ENCODE measurements at places on chromosomes 4 and X.

DNA sequence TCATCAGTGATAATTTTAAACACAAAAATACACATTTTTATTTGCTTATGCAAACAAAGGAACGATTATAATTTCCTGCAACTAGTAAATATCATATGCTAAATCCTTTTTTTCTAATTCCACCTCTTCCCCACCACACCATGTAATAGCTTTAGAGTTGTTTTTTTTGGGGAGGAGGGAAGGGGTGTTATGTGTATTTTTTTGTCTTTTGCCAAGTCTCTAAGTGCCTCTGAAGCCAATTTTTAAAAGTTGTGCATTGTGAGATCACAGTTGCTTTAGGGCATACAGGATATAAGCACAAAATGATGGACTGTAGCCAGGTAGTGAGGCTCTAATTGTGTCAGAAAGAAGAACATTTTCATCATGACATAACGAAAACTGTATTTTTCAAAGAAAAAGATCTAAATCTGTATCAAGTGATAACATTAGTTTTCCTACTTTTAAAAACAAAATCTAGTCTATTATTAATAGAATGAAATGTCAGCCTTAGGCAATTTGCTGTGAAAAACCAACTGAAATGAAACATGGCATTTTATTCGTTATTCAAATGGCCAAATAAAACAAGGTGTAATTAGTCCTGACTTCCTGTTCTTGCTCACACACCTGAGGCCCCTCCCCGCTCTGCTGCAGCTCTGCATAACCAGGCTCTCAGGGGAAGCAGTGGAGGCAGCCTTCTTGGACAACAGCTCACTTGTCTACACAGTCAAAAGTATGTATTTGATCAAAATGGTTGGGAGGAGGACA is 157.4 kb downstream of the PALLD start:
- DNase-seq = no peak

DNA sequence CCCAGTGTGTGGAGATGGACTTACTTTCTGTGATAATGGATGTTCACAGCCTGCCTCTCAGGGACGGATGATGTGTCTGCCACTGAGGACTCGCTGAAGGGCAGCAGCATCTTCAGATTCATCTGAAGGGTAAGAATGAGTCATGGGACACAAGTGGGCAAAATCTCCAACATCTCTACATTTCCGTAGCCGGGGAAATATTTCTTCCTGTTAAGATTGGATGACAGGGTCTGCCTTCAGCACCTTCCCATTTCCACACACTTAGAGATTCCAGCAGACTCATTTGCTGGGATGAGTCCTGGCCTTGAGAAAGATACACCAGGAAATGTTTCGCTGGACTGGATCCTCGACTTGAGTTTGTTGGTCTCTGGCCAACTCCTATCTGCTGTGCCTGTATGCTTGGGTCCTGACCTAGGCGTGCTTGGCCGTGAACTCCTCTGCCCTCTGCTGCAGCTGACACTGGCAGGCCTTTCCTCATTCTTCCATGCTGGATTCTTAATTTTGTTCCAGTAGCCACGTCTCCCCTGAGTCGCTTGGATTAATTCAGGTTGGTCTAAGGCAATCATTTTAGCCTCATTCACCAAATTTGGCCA is 46.5 kb upstream of the SOD3 start:
- no peak for DNase-seq

GRCh38 chrX:110409925-110410324 is 51.3 kb downstream of the RTL9 start:
- DNase-seq = no peak

- no peak for DNase-seq
Measured at GRCh38 chrX:119181491-119181890, 53.9 kb upstream of the KIAA1210 start.

- DNase-seq = no peak
Measured at GRCh38 chr4:109645874-109646710, 57.2 kb downstream of the CASP6 start.

GRCh38 chr4:167111092-167111491 is 123.2 kb downstream of the SPOCK3 start:
- DNase-seq = no peak

DNA sequence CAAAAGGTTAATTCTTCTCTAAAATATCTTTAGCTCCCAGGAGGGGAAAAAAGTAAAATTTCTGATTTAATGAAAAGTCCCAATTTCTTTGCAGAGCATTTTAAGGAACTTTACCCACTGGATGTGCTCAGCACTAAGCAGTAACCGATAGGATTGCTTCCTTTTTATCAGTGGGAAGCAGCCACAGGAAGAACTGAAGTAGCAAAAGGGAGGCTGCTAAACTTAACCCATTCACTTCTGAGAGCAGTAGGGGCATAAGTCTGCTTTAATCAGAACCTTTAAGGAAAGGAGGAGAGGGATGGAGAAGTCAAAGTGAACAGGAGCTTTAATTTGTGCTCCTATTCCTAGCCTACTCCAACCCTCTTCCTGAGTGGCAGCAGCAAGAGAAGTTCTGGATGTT is at the start of gene F8:
TSS of gene F8 (minus strand) at position 139 of the 400 bp plus-strand sequence. CDS start 171 bp downstream, outside the sequence.
- no peak for DNase-seq

- no peak for DNase-seq
Measured at GRCh38 chrX:14064626-14065432, 35.1 kb upstream of the GEMIN8 start.

DNA sequence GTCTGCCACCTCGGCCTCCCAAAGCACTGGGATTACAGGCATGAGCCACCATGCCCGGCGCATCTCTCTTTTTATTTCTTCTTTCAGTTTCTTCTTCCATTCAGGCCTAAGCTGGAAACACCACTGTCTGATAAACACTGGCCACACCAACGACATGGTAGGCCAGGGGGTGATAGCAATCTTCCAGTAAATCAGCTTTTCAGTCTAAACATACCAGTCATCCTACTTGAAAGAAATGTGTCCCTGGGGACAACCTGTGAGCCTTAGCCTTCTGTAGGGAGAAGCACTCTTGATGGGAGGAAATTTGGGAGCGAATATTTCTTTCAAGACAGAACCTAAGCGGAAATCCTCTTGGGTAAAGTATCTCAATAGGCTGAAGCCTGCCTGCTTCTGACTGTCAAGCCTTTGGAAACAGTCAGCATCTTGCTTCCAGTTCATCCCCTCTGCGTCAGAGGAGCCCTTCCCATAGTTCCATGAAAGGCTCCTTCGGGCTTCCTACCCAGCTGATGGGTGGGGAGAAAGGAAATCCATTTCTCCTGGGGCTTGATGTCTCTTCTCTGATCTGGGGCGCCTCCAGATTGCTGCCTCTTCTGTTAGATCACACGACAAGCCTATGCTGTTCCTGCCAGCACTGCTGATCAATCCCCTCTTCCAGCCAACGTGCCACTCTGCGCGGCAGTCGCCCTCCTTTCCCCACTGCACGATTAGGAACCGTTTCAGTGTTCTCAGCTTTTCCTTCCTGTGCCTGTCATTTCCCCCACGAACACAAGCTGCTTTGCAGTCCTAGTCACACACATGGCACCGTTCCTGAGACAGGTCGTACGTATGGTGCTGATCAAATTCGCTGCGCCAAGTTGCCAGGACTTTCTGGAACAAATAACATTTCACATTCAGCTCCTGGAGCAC is 49.5 kb upstream of the CBR4 start:
- DNase-seq = no peak

DNA sequence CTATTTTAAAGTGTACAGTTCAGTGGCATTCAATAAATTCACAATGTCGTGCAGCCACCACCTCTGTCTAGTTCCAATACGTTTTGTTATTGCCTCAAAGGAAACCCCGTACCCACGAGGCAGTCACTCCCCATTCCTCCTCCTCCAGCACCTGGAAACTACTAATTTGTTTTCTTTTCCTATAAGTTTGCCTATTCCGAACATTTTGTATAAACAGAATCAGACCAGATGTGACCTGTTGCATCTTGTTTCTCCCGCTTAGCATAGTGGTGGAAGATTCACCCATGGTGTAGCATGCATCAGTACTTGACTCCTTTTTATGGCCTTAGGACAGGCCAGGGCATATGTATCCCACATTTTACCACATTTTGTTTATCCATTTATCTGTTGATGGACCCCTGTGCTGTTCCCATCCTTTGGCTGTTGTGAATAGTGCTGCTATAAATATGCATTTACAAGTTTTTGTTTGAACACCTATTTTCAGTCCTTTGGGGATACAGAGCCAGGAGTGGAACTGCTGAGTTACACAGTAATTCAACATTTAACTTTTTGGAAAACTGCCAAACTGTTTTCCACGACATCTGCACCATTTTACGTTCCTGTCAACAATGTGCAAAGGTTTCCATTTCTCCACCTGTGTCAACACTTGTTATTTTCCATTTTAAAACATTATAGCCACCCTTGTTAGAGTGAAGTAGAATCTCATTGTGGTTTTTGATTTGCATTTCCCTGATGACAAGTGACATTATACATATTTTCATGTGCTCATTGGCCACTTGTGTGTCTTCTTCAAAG is 57.8 kb upstream of the STX18 start:
- DNase-seq = no peak

DNA sequence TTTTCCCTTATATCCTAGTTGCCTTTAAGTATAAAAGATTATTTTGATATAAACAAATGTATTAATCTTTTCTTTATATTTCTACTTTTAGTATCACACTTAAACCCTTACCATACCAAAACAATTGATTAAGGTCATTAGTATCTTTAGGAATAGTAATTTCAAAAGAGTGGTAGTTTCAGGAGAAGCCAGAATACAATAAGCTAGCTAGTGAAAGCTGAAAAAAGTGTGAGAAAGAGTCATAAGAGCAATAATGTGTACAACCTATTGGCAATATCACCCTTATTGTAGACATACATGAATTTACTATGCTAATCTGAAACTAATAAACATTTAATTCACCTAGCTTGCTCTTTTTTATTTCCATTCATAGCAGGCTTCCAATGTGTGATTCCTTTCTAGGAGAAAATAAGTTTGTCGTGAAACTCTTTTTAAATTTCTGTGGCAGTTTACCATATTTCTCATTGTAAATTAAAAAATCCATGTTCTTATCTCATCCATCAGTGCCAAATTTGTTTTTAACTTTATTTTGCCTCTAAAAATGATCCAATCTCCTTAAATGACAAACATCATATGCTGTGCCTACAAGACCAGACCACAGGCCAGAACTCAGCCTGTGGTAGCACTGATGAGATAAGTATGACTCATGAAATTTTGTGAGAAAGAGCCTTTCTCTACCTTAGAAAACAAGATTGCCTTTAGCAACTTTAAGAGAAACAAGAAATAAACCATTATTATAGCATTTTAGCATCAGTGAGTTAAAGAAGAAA is 8.1 kb downstream of the NEK1 start:
- DNase-seq = no peak

DNA sequence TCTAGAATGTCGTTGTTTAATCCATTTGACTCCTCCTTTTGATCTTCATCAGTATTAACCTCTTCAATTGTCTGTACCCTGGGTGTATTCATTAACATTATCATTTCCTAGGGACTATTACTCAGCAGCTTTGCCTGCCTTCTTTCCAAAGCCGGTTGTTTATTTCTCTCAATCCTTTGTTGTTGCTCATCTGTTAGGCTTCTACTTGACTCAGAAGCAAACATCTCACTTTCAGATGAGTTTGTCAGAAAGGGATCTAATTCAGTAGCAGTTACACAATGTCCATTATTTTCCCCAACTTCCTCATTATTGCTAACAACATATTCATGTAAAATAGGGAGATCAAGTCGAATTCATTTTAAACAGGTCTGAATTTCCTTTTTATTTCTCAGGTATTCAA is 22.1 kb upstream of the HSD17B10 start:
- no peak for DNase-seq

DNA sequence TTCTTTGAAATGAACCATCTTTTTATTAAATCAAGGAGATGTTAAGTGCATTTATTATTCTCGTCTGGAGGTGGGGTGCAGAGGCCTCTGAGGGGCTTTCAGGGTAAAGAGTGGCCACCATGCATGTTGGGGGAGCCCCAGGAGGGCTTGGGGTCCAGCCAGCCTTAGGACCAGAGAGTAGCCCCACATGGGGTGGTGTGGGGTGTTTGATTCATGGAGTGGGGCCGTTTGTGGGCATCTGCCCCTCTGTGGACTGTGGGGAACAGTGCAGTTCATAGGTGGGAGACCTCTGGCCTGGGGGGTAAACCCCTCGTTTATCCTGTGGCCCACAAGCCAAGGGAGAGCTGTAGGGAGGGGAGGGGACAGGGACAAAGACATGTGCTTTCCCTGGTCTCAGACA is 26.9 kb downstream of the HTRA3 start:
- DNase-seq = no peak

DNA sequence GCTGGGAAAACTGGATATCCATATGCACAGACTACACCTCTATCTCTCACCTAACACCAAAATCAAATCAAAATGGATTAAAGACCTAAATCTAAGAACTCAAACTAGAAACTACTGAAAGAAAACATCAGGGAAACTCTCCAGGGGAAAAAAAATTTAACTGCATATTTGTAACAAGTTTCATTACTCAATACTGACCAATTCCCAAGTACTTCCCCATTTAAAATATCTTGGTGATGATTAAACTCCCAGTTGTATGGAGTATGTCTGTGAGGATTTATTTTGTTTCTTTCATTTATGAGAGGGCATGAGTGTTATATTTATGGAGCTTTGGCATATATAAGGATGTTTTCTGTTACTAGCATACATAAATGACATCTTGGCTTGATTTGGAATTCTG is 112.3 kb upstream of the IL15 start:
- DNase-seq = no peak

- no peak for DNase-seq
Measured at GRCh38 chr4:1856943-1857699, 1.2 kb upstream of the LETM1 start.

DNA sequence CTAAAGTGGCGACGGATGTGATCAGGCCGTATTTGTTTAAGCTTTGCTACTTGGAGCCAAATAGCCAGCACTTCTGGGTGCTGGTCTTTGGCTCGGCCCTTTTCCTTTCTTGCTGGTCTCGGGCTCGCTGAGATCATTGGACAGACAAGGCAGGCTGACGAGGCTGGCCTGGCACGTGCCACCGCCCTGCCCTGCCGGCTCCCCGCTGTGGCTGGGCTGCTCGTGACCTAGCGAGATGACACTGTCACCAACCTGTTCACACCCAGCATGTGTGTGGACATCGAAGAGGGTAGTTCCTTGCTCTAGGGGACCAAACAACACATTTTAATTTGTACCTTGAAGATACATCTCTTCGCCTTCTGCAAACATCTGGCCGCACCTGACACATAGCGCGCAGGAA is 98.0 kb downstream of the ABLIM2 start:
- no peak for DNase-seq

DNA sequence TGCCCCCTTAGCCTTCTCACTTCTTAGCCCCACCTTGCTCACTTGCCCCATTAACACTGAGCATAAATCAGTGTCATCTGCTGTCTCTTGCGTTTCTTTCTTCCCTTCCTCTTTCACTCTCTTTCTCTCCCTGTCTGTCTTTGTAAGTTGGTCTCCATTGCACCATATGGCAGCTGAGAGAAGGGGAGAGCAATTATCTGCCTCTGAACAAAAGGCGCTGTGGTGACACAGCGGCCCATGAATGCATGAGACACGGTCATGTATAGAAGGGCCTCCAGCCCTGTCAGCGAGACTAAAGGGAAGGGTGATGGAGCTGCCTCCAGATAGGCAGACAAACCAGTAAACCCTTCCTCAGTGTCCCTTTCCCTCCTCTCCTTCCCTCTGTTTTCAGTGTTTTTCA is 88.8 kb upstream of the PCDH18 start:
- DNase-seq = no peak

GRCh38 chr4:102629673-102630072 is 128.5 kb downstream of the NFKB1 start:
- no peak for DNase-seq

All from cortex of kidney (tissue), 1 donor.